Left lobe of liver (tissue), 2 donors: ENCODE measurements at places on chromosomes 4 and X. TPM values are rescaled to one million over a fixed set of nuclear protein-coding genes. Genes with fewer than 3 reads are reported as not detected.

The GPC4 gene
- 1.7 TPM for total RNA-seq

The SCRG1 gene
- not detected for total RNA-seq

The SYNPO2 gene
- 3.6 TPM for total RNA-seq

The MAGEB16 gene
- not detected for total RNA-seq

The PLP1 gene
- total RNA-seq, result 0.81 TPM

The PABPC1L2B gene
- total RNA-seq, result not detected

The NUDT11 gene
- total RNA-seq, result 0.08 TPM

The CLGN gene
- 0.50 TPM for total RNA-seq

The PSAPL1 gene
- not detected for total RNA-seq

The AFM gene
- 208 TPM for total RNA-seq

- no peak for DNase-seq
Observed at GRCh38 chrX:33175201-33175600, 36.1 kb downstream of the DMD start.

DNA sequence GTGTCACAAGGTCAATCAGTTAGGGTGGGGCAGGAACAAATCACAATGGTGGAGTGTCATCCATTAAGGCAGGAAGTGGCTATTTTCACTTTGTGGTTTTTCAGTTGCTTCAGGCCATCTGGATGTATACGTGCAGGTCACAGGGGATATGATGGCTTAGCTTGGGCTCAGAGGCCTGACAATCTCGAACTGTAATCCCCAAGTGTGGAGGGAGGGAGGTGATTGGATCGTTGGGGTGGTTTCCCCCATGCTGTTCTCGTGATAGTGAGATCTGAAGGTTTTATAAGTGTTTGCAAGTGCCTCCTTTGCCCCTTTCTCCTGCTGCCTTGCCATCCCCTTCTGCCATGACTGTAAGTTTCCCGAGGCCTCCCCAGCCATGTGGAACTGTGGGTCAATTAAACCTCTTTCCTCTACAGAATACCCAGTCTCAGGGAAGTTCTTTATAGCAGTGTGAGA is 36.7 kb upstream of the STS start:
- DNase-seq, result no peak

DNA sequence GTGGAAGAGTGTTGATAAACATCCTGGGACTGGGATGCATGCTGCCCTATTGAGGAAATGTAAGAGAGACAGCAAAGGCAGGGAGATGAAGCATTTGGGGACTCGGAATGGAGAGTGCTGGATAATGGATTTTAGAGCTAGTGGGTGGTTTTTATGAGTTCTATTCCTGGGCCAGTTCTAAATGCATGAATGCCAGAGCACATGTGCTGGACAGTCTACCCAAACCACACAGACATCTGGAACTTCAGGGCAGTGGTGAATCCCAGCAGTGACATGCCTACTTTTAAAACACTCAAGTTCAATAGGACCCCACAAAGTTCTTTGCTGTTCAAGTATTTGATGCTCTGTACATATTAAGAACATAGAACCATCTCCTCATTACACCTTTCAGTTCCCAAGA is 133.9 kb downstream of the CBR4 start:
- no peak for DNase-seq

DNA sequence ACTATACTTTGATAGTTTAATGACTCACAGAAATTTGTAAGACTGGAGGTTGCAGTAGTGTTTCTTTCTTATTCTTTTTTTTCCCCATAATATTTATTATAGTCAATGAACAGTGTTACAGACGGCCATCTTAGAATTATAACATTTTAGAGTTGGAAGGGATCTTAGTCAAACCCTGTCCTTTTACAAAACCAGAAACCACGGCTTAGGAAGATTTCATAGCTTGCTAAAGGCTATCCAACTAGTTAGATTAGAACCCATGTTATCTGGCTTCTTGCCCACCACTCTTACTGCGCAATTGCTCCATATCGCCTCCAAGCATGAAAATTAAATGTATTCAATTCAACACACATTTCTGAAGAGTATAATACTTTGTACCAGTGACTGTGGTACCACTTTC is 1.1 kb downstream of the XIAP start:
- DNase-seq, result no peak

GRCh38 chrX:110966839-110967238 is 129.2 kb upstream of the PAK3 start:
- DNase-seq, result no peak

- DNase-seq, result no peak
Observed at GRCh38 chr4:121685257-121685656, 11.5 kb downstream of the ANXA5 start.

DNA sequence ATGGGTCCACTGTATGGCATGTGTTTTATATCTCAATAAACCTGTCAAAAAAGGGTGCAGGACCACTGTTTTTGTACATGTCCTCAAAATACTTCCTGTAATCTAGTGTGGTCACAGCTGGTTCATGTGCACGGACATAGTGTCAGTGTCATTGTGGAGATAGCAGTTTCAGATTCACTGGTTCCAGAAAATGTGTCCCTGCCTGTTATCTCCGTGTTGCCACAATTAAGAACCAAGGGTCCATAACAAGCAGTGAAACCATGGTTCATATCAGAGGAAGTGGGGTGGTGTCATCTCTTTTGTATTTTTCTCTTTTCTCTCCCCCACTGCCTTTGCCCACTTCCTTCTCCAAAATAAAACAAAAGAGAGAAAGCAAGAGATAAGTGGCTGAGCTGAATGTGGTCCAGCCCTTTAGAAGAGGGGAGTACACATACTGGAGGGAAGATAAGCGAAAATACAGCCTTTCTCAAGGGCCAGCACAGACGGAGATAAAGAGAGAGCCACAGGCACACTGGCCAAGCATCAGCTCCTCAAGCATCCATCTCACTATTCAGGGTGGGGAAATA is 51.2 kb downstream of the TBL1X start:
- DNase-seq, result no peak

DNA sequence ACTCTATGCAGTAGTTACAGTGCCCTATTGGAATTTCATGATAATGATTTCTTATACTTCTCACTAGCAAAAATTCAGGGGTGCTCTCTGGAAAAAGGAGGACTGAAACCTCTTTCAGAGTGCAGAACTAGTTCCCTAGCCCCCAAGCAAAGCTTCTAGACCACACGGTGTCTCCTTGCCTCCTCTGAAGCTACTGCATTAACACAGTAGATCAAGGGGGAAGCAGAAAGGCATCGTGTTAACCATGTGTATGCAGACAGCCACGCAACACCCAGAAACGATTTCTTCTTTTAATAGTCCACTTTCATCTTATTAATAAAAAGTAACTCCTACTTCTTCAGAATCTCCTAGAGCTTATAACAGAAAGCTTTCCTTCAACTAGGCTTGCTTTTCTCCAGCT is 44.7 kb downstream of the MAML3 start:
- no peak for DNase-seq

- no peak for DNase-seq
Observed at GRCh38 chrX:135191838-135192237, 20.6 kb upstream of the CT55 start.

- DNase-seq, result no peak
Observed at GRCh38 chrX:105117621-105118020, 102.9 kb downstream of the TEX13A start.

- DNase-seq, result no peak
Observed at GRCh38 chrX:120795301-120795700, 80.4 kb downstream of the CT47B1 start.

DNA sequence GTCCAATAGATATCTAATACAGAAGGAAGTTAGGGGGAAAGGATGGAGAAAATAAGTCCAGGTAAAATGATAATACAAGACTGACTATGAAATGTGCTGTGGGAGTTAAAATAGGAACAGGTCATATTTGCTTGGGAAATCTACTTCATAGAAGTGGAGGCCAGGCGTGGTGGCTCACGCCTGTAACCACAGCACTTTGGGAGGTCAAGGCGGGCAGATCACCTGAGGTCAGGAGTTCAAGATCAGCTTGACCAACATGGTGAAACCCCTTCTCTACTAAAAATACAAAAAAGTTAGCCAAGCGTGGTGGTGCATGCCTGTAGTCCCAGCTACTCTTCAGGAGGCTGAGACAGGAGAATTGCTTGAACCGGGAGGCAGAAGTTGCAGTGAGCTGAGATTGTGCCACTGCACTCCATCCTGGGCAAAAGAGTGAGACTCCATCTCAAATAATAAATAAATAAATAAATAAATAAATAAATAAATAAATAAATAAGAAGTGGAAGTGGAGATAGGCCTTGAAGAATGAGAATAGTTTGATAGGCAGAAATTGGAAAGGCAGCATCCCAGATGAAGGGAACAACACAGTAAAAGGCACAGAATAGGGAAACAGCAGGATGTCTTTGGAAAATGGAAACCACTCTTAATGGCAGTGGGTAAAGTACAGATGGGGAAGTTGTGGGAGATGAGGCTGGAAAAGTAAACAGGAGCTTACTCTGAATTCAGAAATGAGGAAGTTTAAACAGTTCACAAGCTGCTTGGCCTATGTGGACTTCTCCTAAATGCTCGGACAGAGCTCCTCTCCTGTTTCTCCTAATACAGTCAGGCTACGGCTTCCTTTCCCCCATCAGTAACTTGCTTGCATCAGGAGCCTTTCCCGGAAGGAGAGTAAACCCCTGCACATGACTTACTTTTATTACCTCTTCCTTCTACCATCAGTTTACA is 15.1 kb upstream of the GK start:
- no peak for DNase-seq

DNA sequence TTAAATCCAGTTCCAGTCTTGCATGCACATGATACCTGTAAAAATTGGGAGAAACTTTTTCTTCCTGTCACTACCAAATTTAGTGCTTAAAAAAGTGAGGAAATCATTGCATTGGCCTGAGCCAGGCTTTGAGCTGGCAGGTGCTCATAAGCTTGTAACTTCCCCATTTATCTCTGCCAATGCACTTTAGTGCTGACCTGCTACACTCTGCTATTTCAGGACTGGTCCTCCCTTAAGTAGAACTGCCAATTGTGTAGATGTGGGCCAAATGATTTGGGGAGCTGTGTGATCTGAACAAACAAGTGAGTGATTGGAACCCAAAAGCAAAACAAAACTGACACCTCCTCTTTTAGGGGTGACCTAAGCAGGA is 51.8 kb downstream of the ZNF827 start:
- no peak for DNase-seq

DNA sequence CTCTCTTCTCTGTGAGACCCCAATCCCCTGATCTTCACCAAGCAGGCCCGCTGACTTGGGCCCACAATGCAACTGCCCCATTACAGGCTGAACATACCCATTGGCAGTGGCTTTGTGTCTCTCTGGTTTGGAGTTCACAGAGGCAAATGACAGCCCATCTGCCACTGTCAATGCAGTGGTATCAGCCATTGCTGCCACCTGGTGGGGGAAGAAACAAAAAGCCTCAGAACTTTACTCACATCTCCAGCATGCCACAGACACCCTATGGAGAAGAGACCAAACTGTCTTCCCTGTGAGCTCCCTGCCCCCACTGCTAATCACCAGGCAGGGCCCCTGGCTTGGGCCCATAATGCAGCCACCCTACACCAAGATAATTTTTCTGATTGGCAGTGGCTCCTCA is 729.3 kb upstream of the ACTRT1 start:
- DNase-seq, result no peak

DNA sequence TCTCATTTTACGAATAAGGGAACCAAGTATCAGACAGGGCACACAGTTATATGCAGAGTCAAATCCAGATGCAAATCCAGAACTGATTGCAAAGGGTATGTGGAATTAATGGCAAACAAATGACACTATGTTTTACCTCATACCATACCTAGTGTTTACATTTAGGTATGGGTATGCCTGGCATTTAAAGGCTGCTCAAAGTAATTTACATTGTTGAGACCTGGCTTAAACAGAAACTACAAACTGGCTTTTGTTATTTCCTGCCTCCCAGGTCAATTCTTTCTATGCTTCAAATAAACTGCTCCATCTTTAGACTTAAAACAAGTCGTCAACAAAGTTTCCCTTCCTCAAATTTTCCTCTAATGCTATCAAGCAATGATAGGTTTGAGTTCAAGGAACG is 33.7 kb downstream of the ANKRD17 start:
- DNase-seq, result no peak

DNA sequence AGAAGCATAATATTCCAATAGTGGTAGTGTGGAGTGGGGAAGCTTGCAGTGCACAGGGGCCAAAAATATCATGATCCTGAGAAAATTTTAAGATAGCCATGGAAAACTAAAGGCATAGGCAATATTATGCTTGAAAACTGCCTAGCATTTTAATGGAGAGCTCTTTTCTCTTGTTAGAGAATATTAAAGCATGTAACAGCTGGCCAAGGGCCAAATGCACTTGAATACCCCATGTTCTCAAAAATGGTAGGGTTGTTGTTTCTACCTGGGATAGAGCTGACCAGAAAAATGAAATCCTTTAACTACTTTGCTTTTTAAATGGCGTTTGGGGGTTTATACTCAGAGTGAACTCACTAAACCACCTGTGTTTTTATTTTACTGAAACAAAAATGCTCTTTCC is 739.6 kb upstream of the SLIT2 start:
- DNase-seq, result no peak

DNA sequence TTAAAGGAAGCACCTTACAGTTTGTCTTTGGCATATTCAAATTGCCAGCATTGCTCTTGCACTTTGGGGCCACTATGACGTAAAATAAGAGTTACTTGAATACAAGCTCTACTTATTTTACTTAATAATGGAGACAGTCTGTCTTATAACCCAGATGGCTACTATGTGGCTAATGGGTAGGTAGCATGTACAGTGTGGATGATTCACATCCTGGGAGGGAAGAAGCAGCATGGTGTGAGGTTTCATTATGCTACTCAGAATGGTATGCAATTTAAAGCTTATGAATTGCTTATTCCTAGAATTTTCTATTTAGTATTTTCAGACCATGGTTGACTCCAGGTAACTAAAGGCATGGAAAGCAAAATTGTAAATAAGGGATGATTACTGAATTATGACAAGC is 761.8 kb upstream of the ATOH1 start:
- no peak for DNase-seq

GRCh38 chr4:4693258-4693657 is 151.4 kb upstream of the STX18 start:
- DNase-seq, result no peak

DNA sequence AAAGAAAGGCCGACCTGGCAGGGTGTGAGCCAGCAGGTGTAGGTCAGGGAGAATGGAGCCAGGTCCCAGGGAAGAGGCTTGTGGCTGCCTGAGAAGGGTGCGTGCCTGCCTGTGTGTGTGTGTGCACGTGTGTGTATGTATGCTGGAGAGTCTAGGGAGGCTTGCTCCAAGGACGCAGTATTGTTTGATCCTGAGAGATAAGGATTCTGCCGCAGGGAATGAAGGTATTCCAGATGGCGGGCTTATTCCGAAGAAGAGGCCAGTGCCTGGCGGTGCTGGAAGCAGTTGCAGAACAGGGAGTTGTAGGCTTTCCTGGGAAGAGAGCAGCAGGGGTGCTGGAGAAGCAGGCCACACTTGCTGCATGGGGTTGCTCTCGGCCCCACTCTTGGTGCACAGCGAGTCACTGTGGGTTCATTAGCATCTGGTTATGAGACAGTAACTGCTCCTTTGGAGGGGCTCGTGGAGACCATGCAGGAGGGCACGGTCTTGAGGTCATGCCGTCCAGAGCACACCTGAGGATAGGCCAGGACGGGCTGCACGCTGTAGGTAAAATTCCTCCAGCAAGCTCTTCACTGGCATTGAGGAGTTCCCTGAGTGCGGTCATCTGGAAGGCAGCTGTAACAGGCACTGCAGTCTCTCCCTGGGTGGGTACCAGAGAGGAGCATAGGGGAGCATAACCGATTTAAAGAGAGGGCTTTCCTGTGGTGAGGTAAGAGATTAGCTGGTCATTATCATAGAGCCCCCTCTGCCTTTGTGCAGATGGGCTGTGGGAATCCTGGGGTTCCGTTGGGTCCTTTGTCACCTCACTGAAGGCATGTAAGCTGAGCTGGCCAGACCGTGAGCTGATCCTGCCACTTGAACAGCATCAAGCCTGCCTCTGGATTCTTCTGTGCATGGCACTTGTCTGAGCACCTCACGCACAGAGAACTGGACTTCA is 29.9 kb upstream of the MSANTD1 start:
- no peak for DNase-seq
